ENCODE measurements at places on chromosomes 4 and X. TPM values are rescaled to one million over a fixed set of nuclear protein-coding genes. Genes with fewer than 3 reads are reported as not detected.

The ZBTB49 gene
- total RNA-seq, result 10.6 TPM

GRCh38 chr4:65669111-65670019, 924 bp downstream of the EPHA5 start:
- peak; percentile 5 for DNase-seq

DNA sequence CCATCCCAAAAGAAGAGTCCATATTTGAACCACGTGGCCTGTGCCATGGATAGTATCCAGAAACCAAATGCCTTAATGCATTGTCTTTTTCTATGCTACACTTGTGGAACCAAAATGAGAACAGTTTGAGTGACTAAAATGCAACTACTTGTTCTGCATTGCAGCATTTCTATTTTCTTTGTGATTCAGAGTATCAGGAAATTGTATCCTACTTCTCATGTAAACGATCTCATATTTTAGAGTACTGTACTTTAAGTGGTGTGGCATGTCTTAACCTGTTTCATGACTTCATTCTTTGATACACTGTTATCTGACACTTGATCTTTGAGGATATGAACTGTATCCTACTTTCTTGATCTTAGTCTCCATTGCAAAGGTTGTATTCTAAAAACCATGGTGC, 167.2 kb upstream of the WDR1 start:
- DNase-seq, result no peak

The ACSL1 gene
- 30.5 TPM for total RNA-seq

- DNase-seq, result no peak
These were observed 75.2 kb upstream of the NUDT6 start for GRCh38 chr4:122997463-122998101.

- DNase-seq, result no peak
These were observed 53.5 kb upstream of the SMIM31 start for GRCh38 chr4:164700471-164700870.

The NHSL2 gene
- total RNA-seq, result 12.1 TPM

The ZXDA gene
- total RNA-seq, result 11.5 TPM

GRCh38 chr4:145719752-145720624, 40.0 kb downstream of the C4orf51 start:
- no peak for DNase-seq

The MMRN1 gene
- total RNA-seq, result 0.16 TPM

DNA sequence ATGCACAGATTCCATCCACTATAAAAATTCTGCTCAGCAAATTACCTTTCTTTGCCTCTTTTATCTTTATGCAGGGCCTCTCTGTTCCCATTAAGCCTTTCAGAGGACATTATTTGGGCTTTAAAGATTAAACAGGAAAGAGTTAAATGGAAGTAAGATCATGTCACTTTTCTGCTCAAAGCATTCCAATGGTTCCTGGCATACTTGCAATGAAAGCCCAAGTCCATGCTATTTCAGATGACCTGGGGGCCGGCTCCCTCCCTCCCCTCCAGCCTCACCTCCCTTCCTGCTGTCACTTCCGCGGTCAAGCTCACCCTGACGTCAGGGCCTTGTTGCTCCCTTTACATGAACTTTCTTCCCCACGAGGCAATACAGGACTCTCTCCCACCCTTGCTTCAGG, 125.5 kb downstream of the C4orf51 start:
- DNase-seq, result no peak

DNA sequence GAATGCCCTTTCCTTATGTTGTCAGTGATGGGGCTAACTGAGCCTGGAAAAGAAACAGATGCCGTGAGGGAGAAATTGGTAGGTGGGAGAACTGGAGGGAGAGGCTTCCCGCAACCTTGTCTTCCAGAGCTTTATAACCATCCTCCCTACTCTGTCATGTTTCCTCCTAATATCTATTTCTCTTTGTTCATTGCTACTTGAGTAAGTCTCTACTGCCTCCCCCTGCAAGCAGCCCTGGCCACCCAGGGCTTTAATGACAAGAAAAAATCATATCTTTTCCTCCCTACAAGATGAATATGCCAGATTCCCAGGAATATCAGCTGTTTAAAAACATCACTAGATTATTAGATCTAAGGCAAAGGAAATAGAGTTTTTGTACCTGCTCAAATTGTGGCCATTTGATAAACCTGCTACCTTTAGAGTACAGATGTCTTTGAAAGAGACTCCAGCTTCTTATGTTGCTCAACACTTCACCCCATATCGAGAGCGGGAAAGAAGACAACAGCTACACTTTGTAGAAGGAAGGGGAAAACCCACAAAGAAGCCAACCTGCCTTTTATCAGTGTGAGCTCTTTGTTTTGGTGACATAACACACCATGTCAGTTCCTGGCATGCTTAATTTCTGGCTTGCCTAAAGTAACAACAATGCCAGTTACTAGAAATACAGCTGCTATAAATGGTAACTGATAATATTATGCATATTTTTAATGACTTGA, 186.6 kb upstream of the LEF1 start:
- no peak for DNase-seq

- DNase-seq, result no peak
These were observed 54.0 kb upstream of the MAP3K15 start for GRCh38 chrX:19569121-19569805.

DNA sequence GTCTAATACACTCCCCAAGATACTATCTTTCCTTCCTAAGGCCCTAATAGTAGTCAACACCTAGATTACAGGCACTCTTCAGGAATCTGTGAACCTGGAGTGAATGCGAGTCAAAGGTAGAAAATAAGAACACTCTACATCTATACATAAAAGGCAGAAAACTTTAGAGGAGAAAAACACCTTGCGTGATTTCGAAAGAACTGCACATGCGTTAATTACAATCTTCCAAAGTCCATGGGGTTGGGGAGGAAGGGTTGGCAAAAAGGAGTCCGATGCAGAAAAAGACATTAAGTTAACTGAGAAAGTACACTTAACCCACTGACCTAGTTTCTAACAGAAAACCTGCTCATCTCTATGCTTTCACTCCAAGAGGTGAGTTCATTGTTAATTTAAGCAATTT, 27.3 kb downstream of the KLHL15 start:
- no peak for DNase-seq

The RP2 gene
- total RNA-seq, result 3.0 TPM
